ENCODE measurements at places on chromosomes 2 and 18.

- no peak for DNase-seq
Measured at GRCh38 chr2:27298391-27299080, 9.7 kb downstream of the UCN start.

GRCh38 chr2:241842620-241843211, 16.0 kb downstream of the PDCD1 start:
- peak; percentile 53 for DNase-seq

- DNase-seq, result no peak
Measured at GRCh38 chr18:47683774-47684173, 246.7 kb downstream of the SMAD2 start.

DNA sequence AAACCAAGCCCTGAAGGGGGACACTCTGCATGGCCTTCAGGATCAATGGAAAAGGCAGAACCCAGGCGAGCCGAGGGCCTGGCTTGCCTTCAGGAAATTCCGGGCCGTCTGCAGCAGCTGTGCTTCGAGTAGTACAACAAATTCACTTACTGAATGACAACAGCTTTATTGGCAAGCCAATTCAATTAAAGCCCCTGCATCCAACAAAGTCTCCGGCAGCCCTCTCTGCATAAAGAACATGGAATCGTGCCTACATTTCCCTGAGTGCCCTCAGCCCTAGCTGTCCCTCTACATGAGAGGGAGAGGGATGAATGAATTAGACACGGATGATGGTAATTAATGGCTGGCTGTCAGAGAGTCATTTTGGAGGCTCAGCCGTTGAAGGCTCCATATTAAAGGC, 189.0 kb downstream of the BCL11A start:
- DNase-seq, result no peak

DNA sequence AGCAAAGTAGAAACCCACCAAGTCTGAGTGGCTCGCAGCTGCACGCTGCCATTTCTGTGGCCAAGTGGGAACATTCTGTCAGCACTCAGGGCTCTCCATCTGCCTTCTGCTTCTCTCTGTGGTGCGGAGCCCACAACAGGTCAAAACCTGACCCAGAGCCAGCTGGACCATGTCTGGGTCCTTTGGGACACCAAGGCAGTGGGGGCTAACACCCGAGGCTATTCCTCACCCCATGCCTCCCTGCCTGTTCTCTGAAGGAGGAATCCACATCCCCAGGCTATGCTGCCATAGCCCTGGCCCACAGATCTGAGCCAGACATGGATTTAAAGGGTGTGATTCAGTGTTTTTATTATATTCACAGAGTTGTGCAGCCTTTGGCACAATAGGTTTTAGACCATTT, 86.4 kb downstream of the SNTG2 start:
- no peak for DNase-seq

GRCh38 chr2:26898480-26899078, 50.6 kb downstream of the DPYSL5 start:
- no peak for DNase-seq

- no peak for DNase-seq
Measured at GRCh38 chr2:150971910-150972309, 289.8 kb downstream of the RBM43 start.

- DNase-seq, result no peak
Measured at GRCh38 chr2:10775831-10776230, 36.8 kb downstream of the PDIA6 start.

All from KBM-7 (cell line).